ENCODE measurements at places on chromosomes 11 and 22.

DNA sequence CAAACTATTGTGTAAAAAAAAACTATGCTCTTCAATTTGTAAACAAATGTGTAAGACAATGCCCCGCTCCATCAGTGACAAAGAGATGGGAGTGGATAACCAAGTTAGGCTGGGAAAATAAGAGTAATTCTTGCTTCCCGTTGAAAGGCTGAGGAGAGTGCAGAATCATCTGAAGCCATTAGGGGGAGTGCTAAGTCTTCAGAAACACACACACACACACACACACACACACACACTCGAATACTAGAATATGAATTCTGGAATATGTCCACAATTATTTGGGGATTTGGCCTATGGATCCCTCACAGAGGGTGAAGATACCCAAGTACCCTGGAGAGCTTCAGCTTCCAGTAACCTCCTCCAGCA, 27.8 kb upstream of the ROBO3 start:
- DNase-seq, result no peak

GRCh38 chr22:43487311-43488030, 75.7 kb downstream of the MPPED1 start:
- no peak for DNase-seq

DNA sequence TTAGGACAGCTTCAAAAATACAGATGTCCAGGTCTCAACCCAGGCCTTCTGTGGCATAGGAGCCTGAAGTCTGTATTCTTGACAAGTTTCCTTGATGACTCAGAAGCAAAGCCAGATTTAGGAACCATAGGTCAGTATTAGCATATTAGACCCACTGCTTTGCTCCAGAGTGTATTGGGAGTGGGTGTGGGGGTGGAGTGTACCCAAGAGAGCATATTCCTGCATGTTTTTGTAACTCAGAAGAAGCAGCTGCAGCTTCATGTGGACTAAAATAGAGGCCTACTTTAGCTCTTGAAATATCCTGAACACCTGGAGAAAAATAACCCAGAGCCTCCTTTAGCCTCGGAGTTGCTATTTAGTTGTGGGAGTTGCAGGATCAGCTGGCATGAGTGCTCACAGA, 106.7 kb downstream of the CCDC81 start:
- DNase-seq, result no peak

DNA sequence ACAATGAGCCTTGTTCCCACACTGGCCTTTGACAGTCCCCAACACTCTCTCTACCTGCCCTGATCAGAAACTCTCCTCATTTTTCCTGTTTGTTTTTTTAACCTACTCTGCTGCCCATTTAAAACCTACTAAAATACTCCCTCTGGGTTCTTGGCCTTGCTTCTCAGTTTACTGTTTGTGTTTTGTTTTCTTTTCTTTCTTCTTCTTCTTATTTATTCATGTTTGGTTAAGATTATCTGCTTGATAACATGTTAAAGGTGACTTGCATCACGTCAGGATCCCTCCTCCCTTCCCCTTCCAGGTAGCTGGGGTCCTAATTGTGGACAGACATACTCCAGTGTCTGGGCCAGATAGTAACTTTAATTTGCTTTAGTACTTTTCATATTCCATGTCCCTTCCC, 95.0 kb upstream of the KCNA4 start:
- no peak for DNase-seq

DNA sequence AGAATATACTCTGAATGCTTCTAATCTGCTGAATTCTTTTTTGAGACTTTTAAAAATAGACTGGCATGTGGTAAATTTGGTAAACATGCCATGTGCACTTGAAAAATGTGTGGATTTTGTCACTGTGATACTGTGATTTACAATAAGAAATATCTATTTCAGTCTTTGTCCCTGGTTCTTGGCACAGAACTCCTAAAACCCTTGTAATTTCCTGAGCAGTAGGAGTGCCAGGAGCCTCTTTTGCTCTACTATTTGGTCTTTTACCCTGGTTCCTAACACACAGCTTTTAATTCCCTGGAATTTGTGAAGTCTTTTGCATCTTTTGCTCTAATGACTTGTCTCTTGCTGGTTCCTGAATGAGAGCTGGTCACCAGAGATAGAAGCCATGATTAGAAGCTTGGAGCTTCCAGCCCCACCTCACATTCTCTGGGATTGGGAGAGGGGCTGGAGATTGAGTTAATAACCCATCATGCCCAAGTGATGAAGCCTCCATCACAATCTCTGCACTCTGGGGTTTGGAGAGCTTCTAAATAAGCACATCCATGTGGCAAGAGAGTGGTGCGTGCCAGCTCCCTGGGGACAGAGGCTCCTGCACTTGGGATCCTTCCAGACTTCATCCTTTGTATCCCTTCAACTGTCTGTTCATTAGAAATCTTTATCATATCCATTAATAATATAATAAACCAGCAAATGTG, 27.2 kb upstream of the SYT13 start:
- DNase-seq, result no peak

DNA sequence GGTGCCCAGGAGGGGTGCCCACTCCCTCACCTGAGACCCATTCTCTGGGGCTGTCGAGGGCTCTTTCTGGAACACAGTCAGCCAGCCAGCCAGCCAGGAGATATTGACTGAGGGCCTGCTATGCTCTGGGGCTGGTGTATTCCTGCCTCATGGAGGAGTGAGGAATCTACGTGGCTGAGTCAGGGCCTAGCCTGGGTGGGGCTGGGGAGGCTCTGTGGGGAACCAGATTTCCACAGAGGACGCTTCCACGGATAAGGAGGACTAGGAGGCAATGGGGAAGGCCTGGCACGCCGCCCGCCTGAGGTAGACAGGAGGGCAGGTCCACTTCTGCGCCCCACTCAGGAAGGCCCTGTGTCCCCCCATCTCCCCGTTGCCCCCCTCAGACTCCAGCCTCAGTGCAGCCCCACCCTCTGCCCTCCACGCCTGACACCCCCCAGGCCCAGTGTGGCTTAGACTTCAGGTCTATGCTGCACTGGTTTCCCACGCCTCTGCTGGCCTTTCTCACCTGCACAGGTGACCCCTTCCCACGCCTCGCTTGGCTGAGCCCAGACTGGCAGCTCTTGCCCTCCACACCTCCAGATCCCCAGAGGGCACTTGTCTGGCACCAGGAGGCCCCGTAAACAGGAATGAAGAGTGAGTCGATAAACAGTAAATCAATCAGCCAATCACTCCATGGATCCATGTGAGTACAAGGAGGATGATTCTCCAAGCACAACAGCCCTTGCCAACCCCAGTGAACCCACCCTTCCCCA, 37.5 kb downstream of the MACROD1 start:
- DNase-seq, result no peak

- DNase-seq, result no peak
Measured at GRCh38 chr11:44698252-44698912, 28.4 kb upstream of the TSPAN18 start.

- DNase-seq, result no peak
Measured at GRCh38 chr22:36640106-36640672, 63.4 kb downstream of the CACNG2 start.

DNA sequence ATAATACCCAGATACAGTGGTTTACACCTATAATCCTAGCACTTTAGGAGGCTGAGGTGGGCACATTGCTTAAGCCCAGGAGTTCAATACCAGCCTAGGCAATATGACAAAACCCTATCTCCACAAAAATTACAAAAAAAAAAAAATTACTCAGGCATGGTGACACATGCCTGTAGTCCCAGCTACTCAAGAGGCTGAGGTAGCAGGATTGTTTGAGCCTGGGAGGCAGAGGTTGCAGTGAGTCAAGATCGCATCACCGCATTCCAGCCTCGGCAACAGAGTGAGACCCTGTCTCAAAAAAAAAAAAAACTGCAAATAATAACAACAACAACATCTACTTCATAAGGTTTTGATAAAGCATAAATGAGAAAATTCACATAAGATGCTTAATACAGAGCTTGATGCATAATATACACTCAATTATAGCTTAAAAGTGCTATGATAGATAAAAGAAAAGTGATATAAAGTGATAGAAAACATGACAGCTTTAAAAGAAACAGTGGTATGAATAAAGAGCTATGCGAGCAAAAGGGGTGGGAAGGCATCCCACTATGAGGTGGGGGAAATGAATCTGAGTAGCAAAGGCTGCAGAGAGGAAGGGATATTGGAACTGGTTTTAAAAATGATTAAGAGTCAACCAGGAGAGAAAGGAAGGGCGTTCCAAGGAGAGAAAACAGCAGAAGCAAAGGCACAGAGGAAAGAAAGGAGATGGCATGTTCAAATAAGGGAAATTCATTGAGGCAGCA, 197.6 kb downstream of the KIF18A start:
- no peak for DNase-seq

- DNase-seq, result peak; percentile 65
Measured at GRCh38 chr22:19970479-19971275, 29.1 kb upstream of the TXNRD2 start.

DNA sequence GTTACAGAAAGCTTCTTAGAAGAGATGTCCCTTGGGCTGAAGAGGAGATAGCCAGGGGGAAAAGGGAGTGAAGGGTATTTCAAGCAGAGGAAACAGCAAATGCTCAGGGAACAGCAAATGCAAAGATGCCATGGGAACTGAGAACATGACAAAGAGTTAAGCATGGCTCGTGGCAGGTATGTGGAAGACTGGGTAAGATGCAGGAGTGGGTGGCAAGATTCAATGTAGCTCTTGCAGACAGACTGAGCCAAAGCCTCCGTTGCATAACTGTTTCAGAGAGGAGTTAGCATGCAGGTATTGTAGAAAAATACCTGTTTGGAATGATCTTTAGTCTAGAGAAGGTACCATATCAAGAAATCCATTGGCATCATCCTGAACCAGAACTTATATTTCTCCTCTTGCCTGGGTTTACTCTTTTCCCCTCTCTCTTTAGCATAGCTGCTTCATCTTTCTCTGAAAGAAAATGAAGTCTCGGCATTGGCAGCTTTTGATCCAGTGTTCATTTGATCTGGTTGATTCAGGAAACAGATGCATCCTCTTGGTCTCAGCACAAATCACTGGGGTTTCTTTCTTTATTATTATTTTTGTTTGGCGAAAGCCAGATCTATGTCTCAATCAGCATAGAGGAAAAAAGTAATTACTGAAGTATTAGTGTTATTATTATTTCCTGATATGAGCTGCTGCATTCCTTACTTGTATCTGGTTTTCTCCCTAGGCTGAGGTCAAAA, 41.7 kb upstream of the NUP160 start:
- no peak for DNase-seq

GRCh38 chr22:22883090-22883727, 4.4 kb upstream of the IGLL5 start:
- DNase-seq, result no peak
